ENCODE measurements at places on chromosomes 5 and 9. TPM values are rescaled to one million over a fixed set of nuclear protein-coding genes. Genes with fewer than 3 reads are reported as not detected.

The ADAMTSL1 gene
- 26.9 TPM for total RNA-seq

The FOXD4L5 gene
- 0.11 TPM for total RNA-seq

The DRD1 gene
- not detected for total RNA-seq

The BOD1 gene
- 81.3 TPM for total RNA-seq

- no peak for DNase-seq
Measured at GRCh38 chr9:74946686-74947085, 6.0 kb downstream of the C9orf40 start.

DNA sequence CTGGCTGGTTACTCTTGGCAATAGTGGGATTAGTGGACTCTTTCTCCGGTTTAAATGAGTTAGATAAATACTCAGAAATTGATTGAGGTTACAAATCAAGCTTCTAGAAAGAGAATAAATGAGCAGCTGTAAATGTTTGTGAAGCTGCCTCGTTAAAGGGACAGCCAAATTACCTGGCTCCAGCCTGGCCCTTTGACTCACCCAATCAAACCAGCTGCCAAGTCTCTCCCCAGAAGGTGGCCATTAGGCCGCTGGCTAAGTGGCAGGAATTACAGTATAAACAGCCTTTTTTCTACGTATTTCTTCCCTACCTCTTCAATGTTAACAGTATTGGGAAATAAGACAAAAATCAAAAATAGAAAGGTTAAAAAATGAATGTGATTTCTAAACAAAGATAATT is 46.0 kb upstream of the SRFBP1 start:
- DNase-seq = no peak

DNA sequence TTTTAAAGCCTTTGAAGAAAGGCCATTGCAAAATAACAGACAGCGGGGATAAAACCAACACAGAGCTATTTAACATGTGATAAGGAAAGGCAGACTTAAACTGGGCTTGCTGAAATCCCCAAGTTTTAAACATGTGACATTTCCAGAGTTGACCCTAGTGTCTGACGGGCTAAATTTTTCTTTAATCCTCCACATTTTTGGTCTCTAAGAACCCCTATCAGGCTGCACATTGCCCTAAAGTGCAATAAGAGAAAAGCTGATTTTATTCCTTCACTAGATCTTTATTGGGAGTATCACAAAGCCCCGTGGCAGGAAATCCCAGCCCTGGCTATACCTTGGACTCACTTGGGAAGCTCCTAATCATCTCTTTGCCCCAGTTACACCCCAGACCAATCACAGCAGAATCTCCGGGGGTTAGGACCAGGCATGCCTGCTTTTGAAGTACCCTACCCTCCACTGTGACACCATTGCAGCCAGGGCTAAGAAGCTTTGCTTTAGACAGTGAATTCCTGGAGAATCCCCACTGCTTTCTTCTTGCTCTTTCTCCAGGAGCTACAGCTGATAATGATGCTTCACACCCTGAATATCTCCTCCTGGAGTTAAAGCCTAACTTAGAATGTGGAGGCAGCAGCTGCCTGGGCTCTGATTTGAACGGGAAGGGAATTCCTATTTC is 20.1 kb upstream of the COL15A1 start:
- no peak for DNase-seq

All from pulmonary artery endothelial cell (primary cell).